ENCODE measurements at places on chromosomes 7 and 10. TPM values are rescaled to one million over a fixed set of nuclear protein-coding genes. Genes with fewer than 3 reads are reported as not detected.

The DNAJC12 gene
- total RNA-seq, result 54.7 TPM

The ANKRD30A gene
- not detected for total RNA-seq

The MYOF gene
- 0.42 TPM for total RNA-seq

The ASL gene
- 26.6 TPM for total RNA-seq

The MMP21 gene
- not detected for total RNA-seq

The IFIT1B gene
- total RNA-seq, result not detected

DNA sequence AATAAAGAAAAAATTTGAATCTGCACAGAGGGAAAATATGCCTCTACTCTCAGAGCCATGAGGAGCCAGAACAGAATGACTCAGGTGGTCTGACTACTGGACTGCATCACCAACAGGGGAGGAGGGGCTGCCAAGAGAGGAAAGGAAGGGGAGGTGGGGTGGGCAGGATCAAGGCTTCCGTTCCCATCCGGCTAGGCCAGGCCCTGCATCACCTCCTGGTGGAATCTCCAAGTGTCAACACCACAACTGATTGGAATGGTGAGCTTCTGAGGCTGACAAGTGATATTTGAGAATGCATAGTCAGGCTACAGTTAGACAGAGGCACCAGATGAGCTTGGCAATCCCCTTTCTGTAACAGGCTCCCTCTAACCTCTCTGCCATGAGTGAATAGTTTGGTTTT lies 10.4 kb upstream of the GPR26 start:
- no peaks in the 10 kb centered on the region for H3K36me3 ChIP-seq
- peaks cover 3% of the 10 kb centered on the region for H3K27me3 ChIP-seq
- H3K4me1 ChIP-seq, result no peaks in the 10 kb centered on the region
- H3K4me3 ChIP-seq, result no peak overlapping the region
- DNase-seq, result no peak

GRCh38 chr10:5445006-5445405 lies 32.6 kb downstream of the NET1 start:
- H3K4me1 ChIP-seq, result peaks cover 26% of the 10 kb centered on the region
- H3K27ac ChIP-seq, result no peak overlapping the region
- H3K27me3 ChIP-seq, result no peaks in the 10 kb centered on the region
- no peaks in the 10 kb centered on the region for H3K36me3 ChIP-seq

- no peak overlapping the region for H3K4me3 ChIP-seq
- H3K36me3 ChIP-seq, result peaks cover 13% of the 10 kb centered on the region
- H3K27ac ChIP-seq, result peak overlapping the region; percentile 42
- no peak for DNase-seq
Observed at GRCh38 chr10:72068901-72069446, 19.4 kb downstream of the SPOCK2 start.

GRCh38 chr10:91415816-91416215 lies 5.7 kb downstream of the HECTD2 start:
- H3K27me3 ChIP-seq, result peaks cover 5% of the 10 kb centered on the region
- H3K36me3 ChIP-seq, result no peaks in the 10 kb centered on the region
- no peak overlapping the region for H3K27ac ChIP-seq

DNA sequence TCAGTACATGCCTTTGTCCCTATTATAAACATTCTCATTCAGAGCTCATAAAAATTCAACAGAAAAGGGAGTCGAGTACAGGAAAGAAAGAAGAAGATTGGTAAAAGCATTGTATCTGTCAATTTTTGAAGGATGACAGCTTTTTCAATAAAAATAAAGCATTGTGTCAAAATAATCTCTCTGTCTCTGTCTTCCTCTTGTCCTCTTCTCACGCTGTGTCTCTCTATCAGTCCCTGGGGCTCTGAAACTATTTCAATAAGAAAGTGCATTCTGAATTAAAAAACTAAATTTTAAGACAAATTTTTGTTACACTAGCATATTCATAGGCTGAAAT lies 248.4 kb downstream of the TNS3 start:
- no peak for DNase-seq
- no peaks in the 10 kb centered on the region for H3K36me3 ChIP-seq
- no peak overlapping the region for H3K4me3 ChIP-seq
- H3K4me1 ChIP-seq, result peaks cover 20% of the 10 kb centered on the region

GRCh38 chr7:111232249-111233084 lies 141.5 kb downstream of the LRRN3 start:
- no peaks in the 10 kb centered on the region for H3K36me3 ChIP-seq
- no peak overlapping the region for H3K4me3 ChIP-seq
- no peak for DNase-seq
- peaks cover 1% of the 10 kb centered on the region for H3K4me1 ChIP-seq

GRCh38 chr10:123212063-123212462 lies 57.9 kb downstream of the BUB3 start:
- DNase-seq, result no peak
- H3K4me3 ChIP-seq, result no peak overlapping the region
- no peaks in the 10 kb centered on the region for H3K36me3 ChIP-seq

- peaks cover 12% of the 10 kb centered on the region for H3K27me3 ChIP-seq
- H3K36me3 ChIP-seq, result no peaks in the 10 kb centered on the region
- no peak overlapping the region for H3K27ac ChIP-seq
- H3K4me1 ChIP-seq, result peaks cover 3% of the 10 kb centered on the region
- H3K4me3 ChIP-seq, result no peak overlapping the region
Observed at GRCh38 chr7:101538596-101539459, 90.3 kb downstream of the MYL10 start.

GRCh38 chr10:34613491-34613890 lies 201.6 kb downstream of the PARD3 start:
- DNase-seq, result no peak
- H3K27me3 ChIP-seq, result no peaks in the 10 kb centered on the region
- no peaks in the 10 kb centered on the region for H3K36me3 ChIP-seq
- no peak overlapping the region for H3K4me3 ChIP-seq
- no peak overlapping the region for H3K27ac ChIP-seq

DNA sequence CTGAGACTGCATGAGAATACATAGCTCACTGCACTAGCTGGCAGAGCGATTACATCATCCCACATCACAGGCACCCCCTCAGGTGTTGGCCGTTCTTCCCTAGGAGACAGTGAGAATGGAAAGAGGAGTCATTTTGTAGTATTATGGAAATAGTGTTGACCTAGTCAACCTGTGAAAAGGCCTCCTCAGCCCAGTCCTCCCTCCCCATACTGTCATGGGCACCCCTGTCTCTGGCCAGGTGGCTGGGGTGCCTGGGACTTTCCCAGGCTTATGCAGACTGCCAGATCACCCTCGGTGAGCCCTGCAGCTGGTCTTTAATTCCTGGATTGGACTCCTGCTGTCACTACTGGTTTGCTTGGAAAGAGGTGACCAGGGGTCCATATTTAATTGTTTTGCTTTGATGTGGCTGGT lies 4.0 kb downstream of the INPP5A start:
- no peak overlapping the region for H3K4me3 ChIP-seq
- H3K27me3 ChIP-seq, result peaks cover 6% of the 10 kb centered on the region
- no peak for DNase-seq
- H3K27ac ChIP-seq, result no peak overlapping the region
- no peaks in the 10 kb centered on the region for H3K36me3 ChIP-seq

DNA sequence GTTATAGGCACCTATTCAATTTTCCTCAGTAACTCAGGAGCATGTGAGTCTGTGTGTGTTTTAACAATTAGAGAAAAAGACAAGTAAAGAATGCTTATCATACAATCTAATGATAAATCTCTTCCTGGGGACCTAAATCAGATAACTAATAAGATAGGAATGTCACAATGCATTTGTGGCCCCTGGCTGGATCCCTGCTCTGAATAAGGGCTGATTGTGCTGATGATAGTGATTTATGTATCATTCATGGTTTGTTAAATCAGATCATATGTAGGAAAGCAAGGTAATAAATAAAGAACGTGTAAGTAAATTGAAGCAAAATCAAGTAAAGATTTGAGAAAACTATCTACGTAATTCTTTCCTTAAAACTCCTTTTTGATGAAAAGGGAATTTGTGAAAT lies 145.9 kb downstream of the C7orf25 start:
- H3K4me1 ChIP-seq, result no peaks in the 10 kb centered on the region
- no peak overlapping the region for H3K27ac ChIP-seq
- no peaks in the 10 kb centered on the region for H3K36me3 ChIP-seq
- peaks cover 2% of the 10 kb centered on the region for H3K27me3 ChIP-seq

GRCh38 chr7:82481499-82482097 lies 38.0 kb upstream of the CACNA2D1 start:
- H3K27ac ChIP-seq, result no peak overlapping the region
- H3K4me3 ChIP-seq, result no peak overlapping the region
- H3K27me3 ChIP-seq, result no peaks in the 10 kb centered on the region
- H3K36me3 ChIP-seq, result no peaks in the 10 kb centered on the region
- DNase-seq, result no peak
- H3K4me1 ChIP-seq, result peaks cover 7% of the 10 kb centered on the region

GRCh38 chr10:123781956-123782500 lies 109.6 kb downstream of the CPXM2 start:
- H3K27me3 ChIP-seq, result peaks cover 8% of the 10 kb centered on the region
- H3K4me1 ChIP-seq, result peaks cover 33% of the 10 kb centered on the region
- DNase-seq, result no peak
- H3K4me3 ChIP-seq, result no peak overlapping the region
- peaks cover 6% of the 10 kb centered on the region for H3K36me3 ChIP-seq

DNA sequence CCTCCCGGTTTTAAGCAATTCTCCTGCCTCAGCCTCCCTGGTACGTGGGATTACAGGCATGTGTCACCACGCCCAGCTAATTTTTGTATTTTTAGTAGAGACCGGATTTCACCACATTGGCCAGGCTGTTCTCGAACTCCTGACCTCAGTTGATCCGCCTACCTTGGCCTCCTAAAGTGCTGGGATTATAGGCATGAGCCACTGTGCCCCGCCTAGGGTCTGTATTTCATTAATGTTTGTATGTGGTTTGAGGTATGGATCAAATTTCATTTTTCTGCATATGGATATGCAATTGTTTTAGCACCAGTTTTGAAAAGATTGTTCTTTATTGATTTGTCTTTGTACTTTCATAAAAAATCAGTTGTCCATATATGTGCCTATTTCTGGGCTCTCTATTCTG lies 26.0 kb downstream of the CYP26A1 start:
- no peaks in the 10 kb centered on the region for H3K36me3 ChIP-seq
- no peak overlapping the region for H3K4me3 ChIP-seq
- H3K4me1 ChIP-seq, result no peaks in the 10 kb centered on the region

DNA sequence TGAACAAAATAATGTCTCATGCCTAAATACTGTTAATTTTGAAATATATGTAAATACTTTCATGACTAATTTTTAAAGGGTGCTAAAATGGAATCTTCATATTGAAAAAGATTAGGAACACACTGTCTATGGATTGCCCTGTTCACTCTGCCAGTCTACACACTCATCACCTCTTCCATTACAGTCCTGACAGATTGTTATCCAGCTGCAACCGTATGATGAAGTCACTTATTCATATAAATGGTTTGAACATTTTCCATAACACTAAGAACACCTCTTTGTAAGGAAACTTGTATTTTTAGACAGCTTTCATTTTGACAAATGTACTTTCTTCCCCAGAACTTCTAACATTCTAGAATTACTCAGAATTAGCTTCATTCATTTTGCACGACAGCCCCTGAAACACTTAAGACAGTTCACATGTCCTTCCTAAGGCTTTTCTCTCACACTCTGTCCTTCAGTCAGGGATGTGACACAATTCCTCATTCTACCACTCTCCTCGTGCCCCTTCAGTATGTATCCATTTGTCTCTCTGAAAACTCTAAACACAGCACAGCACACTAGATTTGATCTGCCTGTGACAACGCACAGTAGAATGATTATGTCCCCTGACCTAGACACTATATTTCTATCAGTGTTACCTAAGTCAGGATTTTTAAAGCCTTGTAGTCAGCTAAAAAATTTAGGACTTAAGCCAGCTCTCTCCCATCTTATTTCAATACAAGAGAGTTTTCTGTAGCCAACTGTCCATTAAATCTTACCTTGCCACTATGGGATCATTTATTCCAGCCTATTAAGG lies 71.9 kb downstream of the ORC5 start:
- no peak overlapping the region for H3K27ac ChIP-seq
- H3K4me1 ChIP-seq, result peaks cover 1% of the 10 kb centered on the region
- H3K36me3 ChIP-seq, result no peaks in the 10 kb centered on the region

GRCh38 chr10:6146013-6146785 lies 56.5 kb upstream of the PFKFB3 start:
- peak overlapping the region; percentile 84 for H3K27ac ChIP-seq
- peaks cover 22% of the 10 kb centered on the region for H3K27me3 ChIP-seq
- peaks cover 12% of the 10 kb centered on the region for H3K36me3 ChIP-seq
- DNase-seq, result peak; percentile 50
- H3K4me3 ChIP-seq, result peak overlapping the region; percentile 88

DNA sequence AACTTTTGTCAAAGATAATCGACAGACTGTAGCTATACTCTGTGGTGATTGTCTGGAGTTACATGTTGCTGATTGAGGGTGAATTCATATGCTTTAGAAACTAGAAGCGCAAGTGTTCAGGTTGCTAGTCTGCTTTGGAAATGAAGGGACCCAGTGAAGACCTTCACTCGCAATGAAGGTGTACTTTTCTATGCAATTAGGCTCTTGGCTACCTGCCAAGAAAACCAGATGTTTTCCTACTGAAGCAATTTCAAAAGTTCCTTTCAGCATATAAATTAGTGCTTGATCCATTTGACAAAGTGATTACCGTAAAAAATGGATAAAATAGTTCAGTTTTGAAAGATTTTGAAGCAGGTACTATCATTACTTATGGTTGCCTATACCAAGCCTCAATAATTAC lies 10.0 kb upstream of the STK31 start:
- no peaks in the 10 kb centered on the region for H3K4me1 ChIP-seq
- no peak overlapping the region for H3K4me3 ChIP-seq
- H3K27me3 ChIP-seq, result no peaks in the 10 kb centered on the region

All from glutamatergic neuron (in vitro differentiated cells).